ENCODE measurements at places on chromosomes 12 and 14.

DNA sequence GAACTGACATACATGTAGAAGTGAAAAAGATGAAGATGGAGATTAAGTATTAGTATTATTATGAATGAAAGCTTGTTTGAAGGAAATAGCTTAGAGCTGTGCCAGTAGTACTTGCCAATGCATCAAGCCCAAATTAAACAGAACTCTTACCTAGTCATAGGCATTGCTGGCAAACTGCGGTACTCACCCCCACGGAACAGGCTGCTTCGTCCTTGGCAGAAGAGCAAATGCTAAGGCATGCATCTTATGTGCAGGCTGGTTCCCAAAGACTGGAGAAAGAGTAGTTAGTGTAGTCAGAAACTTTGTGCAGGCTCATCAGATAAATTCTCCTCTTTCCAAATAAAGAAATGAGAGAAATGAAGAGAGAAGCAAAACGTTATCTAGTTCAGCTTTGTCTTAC is 134.8 kb downstream of the CCDC59 start:
- DNase-seq, result no peak

DNA sequence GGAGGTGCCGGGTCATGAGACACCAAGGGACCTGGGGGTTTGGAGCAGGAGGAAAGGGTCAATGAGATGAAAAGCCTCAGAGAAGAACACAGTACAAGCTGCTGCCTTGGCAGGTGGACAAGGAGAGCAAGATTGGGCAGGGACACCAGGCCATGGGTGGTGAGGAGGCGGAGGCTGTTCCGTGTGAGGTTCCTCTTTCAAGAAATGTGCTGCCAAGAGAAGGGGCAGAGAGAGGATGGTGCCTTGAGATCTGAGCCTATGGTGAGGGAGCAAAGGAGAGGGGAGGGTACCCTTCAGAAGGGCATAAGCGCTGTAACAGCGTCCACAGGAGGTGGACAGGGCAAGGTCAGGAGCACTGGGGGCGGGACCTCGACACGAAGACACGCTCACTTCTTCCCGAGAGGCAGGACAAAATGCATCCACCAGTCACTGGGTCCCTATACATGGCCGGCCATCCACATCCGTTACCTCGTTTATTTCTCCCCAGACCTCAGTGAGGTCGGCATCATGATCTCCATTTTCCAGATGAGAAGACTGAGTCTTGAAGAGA is 100.2 kb downstream of the B4GALNT3 start:
- no peak for DNase-seq

DNA sequence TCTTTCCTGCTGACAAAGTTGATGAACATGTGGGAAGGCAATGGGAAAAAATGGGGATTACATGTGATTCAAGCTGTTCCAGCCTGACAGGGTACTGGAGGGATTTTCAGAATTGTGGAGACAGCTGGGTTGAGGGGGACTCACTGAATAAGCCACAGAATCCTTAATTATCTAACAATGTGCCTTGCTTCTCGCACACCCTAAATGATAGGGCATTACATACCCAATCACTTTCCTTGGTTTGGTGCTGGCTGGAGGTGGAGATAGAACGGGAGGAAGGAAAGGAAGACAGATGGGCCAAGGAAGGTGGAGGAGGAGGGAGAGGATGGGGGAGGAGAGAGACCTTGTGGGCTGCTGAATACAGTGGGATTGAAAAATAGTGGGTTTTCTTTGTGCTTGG is 20.7 kb downstream of the PELI2 start:
- no peak for DNase-seq

DNA sequence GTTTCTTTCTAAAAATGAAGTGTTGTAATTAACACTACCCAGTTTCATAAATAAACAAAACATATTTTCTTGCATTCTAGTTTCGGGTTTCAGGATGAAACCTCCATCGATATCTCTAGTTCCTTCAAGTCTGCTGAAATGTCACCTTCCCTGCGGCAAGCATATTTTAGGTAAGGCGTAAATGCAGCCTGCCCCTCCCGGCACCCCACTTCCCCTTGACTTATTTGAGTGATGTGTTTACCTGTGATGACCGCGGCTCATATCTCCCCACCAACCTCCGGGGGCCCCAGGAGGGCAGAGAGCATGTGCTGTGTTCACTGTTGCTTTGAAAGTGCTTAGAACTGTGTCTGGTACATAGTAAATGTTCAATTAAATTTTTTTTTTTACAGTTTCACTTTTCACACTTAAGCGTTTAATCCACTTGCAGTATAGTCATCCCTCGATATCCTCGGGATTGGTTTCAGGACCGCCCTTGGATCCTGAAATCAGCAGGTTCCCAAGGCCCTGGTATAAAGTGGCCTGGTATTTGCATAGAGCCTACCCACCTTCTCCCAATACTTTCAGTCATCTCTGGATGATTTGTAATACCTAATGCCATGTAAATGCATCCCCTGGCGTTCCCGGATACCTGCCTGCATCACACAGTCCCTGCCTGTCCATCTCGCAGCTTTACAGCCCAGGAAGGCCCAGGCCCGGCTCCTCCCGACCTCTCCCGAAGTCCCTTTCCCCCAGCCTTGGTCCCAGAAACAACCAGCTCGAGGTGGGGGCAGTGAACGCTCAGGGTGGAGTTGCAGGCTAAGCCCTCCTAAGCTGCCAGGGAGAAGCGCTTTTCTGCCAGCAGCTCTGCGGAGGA is 40.2 kb upstream of the FBRSL1 start:
- no peak for DNase-seq

DNA sequence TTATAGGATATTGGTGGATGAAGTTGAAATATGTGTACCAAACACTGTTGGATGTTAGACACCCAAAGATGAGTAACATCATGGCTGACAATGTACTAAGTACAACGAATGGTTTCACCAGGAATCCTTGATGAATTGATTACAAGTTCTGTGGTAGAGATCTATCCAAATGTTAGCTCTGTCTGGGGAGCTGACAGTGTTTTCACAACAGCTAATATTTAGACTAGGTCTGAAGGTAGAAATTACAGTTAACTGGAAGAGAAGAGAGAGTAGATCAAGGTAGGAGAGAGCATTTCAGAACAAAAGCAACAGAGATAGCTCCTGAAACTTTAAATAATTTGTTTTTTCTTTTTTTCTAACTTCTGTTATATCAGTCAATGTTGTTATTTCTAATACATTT is 44.9 kb downstream of the DERA start:
- no peak for DNase-seq

DNA sequence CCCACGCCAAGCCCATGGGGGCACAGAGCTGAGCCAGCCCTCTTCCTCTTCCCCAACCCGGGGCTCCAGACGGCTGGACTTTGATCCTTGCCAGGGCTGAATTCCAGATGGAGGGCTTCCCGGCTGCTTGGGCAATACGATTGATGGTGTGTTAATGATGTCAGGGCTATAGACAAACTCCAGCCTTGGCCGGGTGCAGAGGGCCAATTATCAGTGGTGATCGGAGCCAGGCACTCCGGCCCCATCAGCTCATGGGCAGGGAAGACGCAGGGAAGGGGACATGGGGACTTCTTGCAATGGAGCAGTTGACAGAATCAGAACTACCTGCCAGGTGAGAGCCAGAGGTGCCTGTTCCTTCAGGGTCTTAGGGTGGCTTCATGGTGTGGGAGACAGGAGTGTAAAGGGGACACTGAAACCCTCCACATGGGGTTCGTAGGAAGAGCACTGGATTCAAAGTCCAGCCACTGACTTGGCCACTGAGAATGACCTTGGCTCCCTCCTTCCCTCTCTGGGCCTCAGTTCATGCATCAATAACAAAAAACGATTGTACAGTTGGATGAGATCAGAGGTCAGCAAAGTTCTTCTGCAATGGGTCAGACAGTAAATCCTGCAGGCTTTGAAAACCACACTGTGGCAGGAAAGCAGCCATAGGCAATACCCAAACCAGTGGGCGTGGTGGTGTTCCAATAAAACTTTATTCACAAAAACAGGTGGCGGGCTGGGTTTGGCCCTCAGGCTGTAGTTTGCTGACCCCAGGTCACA is 333.7 kb downstream of the MED13L start:
- DNase-seq, result no peak

DNA sequence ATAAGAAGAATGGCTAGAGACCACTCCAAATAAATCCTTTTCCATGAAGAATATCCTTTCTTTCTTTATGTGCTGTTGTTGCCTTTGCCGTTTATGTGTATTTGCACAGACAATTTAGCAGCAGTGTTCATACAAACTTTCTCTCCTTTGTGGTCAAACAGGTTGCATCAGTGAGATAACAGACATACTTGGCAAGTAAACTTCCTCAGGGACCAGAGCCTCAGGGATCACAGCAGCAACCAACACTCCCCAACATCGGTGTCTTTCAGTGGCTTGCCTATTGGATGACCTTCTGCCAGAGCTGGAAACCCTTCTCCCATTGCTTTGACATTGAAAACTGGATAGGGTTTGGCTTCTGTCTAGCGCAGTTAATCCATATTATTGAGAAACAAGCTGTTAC is 252.2 kb downstream of the BTG1 start:
- DNase-seq, result no peak

DNA sequence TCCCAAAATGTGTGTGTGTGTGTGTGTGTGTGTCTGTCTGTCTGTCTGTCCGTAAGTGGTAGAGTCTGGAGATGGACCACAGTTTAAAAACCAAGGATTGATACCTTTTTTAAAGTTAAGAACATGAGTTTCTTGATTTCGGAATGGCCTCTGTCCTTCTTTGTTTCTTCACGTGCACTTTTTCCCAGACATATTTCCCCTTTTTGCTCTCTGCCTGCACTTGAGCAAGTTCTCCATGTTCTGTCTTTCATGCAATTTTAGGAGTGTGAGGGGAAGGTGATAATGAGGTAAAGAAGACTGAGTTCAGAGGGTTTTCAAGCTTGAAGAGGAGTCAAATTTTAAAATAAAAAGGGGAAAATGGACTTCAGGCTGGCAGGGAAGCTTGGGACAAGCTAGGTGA is 12.7 kb downstream of the OLR1 start:
- DNase-seq, result no peak

DNA sequence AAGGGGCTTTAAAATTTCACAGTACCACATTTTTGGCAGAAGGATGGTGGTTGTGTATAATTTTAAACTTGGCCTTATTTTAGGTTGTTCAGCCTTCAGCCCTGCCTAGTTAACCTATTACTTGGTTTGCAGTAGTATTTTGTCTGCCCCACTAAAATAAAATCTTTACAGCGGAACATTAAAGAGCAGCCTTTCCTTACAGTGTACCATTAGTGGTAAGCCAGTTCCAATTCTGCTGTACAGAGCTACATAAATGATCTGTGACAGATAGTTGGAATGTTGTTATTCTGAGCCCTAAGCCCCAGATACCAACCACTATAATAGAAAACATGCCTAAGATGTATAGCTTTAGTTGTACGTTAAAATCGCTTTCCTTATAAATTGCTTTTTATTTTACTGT is 56.2 kb downstream of the SLC38A6 start:
- DNase-seq, result no peak

GRCh38 chr14:39991041-39991440 is 558.8 kb upstream of the FBXO33 start:
- DNase-seq, result peak; percentile 41

GRCh38 chr12:26833743-26834490 is 923 bp upstream of the ITPR2 start:
- peak; percentile 60 for DNase-seq

- DNase-seq, result no peak
Observed at GRCh38 chr14:59776468-59776867, 94.1 kb downstream of the RTN1 start.

- peak; percentile 42 for DNase-seq
Observed at GRCh38 chr14:95533391-95533821, 1.4 kb upstream of the GLRX5 start.

GRCh38 chr12:94762259-94762942 is 112.0 kb upstream of the TMCC3 start:
- DNase-seq, result peak; percentile 23

- no peak for DNase-seq
Observed at GRCh38 chr14:75910048-75910447, 71.7 kb downstream of the TGFB3 start.

DNA sequence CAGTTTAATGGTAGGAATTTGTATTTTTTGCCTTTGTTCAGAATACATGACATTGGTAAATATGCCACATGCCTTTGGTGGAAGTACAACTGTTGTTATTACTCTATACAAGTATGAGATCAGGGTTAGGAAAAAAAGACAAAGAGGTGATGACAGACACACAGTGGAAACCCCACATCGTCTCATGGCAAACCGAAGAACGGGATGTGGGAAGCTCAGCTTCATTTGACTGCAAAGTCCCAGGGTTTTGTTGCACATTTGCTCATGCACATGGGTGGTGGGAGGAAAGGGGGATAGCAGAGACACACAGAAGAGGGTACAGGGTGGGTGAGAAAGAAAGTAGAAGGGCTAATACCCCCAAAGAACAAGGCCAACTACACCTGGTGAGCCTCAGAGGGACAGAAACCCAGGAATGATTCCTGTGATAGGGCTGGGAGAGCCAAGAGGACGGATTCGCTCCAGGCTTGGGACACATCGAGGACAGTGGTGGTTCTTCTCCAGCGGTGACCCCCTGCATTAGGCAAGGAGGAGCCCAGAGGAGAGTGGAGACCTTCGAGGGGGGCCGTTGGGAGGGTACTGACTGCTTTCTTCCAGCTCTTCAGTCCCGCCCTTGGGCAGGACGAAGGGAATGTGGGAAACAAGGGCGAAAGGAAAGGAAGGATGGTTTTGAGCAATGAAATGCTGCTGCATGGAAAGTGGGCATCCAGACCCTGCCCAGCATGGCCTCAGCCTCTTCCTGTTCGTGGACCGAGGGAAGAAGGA is 8.1 kb downstream of the VAMP1 start:
- no peak for DNase-seq

DNA sequence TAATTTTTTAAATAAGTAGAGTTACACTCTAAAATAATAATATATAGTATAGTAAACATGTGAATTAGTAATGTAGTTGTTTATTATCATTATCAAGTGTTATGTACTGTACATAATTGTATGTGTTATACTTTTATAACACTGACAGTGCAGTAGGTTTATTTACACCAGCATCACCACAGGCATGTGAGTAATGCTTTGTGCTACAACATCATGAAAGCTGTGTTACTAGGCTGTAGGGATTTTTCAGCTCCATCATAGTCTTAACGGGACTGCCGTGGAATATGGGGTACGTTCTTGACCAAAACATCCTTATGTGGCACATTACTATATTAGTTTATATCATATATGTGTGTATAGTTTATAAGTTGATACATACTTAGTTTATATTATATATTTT is 8.6 kb downstream of the FNTB start:
- no peak for DNase-seq

Data from kidney tubule cell (primary cell).